Cardiac muscle cell (in vitro differentiated cells and primary cell): ENCODE measurements at places on chromosomes 16 and 17.

- DNase-seq = no peak
Observed at GRCh38 chr16:47162670-47163420, 19.1 kb upstream of the NETO2 start.

GRCh38 chr16:4593086-4593485 is 21.6 kb downstream of the UBALD1 start:
- no peak for DNase-seq

- DNase-seq = no peak
Observed at GRCh38 chr16:28543072-28543471, 4.3 kb upstream of the NUPR1 start.

GRCh38 chr17:4475001-4475400 is 23.7 kb upstream of the SPNS2 start:
- no peak for DNase-seq

GRCh38 chr16:72199761-72200337 is 27.9 kb upstream of the PMFBP1 start:
- DNase-seq = no peak

- no peak for DNase-seq
Observed at GRCh38 chr17:73432624-73433190, 120.9 kb upstream of the CDC42EP4 start.

GRCh38 chr17:17952691-17953090 is 19.5 kb downstream of the TOM1L2 start:
- DNase-seq = no peak

GRCh38 chr16:85033171-85033570 is 5.6 kb downstream of the KIAA0513 start:
- no peak for DNase-seq

GRCh38 chr17:38590988-38591758 is 14.6 kb downstream of the SRCIN1 start:
- DNase-seq = no peak

DNA sequence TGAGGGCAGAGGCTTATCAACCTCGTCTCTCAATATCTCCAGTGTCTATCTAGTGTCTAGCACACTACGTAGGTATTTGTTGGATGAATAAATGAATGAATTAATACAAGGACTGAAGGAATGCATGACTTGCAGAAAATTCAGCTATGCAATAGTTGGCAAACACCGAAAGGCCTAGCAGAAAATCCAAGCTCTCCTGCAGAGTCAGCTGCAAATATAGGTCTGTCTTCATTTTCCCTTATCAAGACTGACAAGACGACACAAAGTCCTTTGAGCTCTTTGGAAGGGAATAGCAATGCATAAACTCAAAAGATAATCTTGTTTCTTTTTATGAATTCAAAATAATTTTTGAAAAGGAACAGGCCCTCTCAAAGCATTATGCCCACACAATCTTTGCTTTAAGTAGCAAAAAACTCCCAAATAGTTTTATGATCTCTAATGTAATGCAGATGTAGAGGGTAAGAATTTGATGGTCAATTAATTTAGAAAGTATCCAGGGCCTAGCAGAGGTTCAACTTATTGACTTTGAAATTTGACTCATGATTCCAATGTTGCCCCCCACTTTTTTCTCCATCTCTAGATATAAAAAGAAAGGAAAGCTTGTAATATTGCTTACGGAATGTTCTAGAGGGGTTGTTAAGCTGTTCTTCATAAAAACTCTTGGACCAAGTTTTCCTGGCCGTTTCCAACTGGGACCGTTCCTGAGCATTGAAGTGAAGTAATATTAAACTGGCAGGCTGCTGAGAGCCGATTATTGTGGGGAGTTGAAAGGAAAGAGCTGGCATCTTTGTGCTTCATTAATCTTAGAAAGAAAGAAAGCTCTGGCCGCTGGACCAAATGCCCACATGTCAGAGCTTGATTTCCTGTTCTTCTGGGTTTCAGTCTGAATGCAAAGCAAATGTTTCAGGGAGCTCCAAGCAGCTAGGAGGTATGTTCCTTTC is 227.3 kb downstream of the HS3ST3A1 start:
- no peak for DNase-seq

GRCh38 chr17:50262001-50262794 is 12.1 kb upstream of the TMEM92 start:
- no peak for DNase-seq

DNA sequence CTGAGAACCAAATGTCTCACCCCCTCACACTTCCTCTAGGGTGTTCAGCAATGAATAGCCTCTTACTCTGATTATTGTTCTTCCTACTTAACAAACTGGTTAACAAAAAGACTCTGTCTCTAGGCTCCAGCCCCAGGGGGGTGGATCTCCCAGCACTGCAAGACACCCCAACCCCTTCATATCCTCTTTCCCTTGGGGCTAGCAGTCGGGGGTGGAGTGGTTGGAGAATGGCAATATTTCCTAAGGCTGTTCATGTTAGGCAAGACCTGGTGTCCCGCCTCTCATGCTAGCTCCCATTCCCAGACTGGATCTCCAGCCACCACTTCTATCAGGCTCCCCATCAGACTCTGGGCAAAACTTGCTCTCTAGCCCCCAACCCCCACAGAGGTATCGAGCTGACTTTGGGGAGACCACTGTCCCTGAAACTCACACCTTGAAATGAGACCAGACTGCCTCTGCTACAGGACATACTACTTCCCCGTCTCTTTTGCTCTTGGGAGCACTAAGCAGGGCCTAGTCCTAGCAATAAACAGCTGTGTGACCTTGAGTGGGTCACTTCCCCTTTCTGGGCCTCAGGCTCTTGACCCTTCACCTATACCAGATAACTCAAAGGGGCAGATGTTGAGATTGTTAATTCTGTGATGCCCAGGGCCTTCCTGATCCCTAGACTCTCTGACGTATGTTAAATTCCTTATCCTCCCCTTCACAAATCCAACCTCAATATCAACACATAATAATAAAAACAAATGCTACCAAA is 2.4 kb downstream of the SLC25A35 start:
- DNase-seq = no peak

DNA sequence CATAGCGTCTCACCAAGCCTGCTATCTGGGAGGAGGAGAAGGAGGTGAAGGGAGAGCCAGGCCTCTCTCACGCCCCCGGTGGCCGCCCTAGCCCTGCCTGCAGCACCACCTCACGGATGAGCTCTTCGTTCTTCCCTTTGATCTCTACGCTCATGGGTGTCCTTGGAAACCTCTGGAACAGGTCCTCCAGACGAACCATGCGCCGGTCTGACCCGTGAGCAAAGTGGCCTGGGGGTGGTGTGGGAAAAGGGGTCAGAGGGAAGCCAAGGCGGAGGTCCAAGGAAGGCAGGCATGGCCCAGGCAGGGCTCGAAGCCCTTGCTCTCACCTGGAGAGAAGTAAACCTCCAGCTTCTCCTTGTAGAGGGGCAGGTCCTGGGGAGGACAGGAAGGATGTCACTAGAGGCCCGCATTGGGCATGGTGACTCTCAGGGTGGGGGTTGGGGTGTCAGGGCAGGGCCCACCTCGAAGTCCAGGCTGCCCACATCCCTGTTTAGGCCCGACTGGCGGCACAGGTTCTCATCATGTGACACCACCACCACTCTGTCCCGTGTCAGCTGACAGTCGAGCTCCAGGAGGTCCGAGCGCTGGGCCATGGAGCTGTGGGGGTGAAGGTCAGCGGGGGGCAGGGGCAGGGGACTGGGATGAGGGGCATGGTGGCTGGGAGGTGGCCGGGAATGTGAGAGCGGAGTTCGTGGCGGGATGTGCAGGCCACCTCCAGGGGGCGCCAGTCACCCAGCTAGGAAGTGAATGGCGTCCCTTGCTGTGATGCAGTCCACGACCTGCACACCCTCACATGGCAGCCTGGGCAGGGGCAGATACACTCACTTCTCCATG is 923 bp downstream of the GDPD3 start:
- peak; percentile 20 for DNase-seq

GRCh38 chr17:36827081-36827480 is 110.2 kb upstream of the LHX1 start:
- DNase-seq = no peak

DNA sequence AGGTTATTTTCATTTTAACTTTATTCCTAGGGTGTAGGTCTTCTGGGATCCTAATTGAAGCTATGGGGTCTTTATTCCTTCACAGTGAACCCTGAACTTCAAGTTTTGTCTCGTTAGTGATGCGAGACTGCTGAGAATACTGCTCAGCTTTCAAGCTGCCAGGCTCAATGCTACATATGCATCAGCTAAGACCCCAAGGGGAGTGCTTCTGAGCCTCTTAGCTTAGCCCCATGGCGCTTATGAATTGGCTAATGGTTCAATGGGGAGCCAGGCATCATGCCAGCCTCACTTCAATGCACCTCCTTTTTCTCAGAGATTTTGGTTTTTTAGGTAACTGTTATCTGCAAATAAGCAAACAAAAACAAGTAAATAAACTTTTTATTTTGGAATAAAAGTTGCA is 94.1 kb upstream of the SIAH1 start:
- no peak for DNase-seq

- no peak for DNase-seq
Observed at GRCh38 chr16:49307176-49307575, 25.5 kb upstream of the CBLN1 start.
